CD4-positive, alpha-beta T cell treated with Interleukin-10 for 1 hour (primary cell): ENCODE measurements at places on chromosomes 6 and 20.

GRCh38 chr6:167102318-167102717, 20.6 kb upstream of the CCR6 start:
- no peak for DNase-seq

GRCh38 chr6:56579155-56579851, 63.4 kb downstream of the DST start:
- DNase-seq: no peak

- no peak for DNase-seq
Observed at GRCh38 chr6:18585032-18585573, 198.0 kb downstream of the RNF144B start.

- DNase-seq: peak; percentile 46
Observed at GRCh38 chr20:62642666-62643520, 590 bp downstream of the SLCO4A1 start.

GRCh38 chr6:120994573-120994967, 339.7 kb downstream of the TBC1D32 start:
- DNase-seq: no peak

- DNase-seq: no peak
Observed at GRCh38 chr6:94510877-94511276, 1066.5 kb upstream of the MANEA start.

DNA sequence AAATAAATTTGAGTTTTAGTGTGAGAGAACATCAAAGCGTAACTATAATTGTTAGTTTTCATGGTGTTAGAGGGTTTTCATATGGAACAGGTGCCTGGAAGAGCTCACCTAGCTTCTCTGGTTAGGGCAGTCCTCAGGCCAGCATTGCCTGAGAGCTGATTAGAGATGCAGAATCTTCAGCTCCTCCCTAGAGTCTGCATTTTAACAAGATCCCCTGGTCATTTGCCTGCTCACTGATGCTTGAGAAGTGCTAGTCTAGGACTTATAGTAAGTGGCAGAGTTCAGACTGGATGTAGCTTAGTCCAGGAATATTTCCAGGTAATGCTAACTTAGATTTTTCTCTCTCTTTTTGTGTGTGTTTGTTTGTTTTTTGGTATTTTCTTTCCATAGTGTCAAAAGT, 21.7 kb upstream of the SMIM26 start:
- no peak for DNase-seq

GRCh38 chr6:43468240-43468639, 9.1 kb upstream of the TJAP1 start:
- no peak for DNase-seq

DNA sequence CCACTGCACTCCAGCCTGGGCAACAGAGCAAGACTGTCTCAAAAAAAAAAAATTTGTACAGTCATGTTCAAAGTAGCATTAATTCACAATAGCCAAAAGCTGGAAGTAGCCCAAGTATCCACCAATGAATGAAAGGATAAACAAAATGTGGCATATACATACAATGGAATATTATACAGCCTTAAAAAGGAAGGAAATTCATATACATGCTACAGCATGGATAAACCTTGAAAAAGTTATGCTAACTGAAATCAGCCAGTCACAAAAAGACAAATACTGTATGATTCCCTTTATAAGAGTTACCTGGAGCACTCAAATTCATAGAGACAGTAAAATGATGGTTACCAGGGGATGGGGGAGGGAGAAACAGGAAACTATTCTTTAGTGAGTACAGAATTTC, 15.7 kb downstream of the EEF1A1 start:
- no peak for DNase-seq

GRCh38 chr20:19376451-19377229, 164.2 kb downstream of the SLC24A3 start:
- no peak for DNase-seq

DNA sequence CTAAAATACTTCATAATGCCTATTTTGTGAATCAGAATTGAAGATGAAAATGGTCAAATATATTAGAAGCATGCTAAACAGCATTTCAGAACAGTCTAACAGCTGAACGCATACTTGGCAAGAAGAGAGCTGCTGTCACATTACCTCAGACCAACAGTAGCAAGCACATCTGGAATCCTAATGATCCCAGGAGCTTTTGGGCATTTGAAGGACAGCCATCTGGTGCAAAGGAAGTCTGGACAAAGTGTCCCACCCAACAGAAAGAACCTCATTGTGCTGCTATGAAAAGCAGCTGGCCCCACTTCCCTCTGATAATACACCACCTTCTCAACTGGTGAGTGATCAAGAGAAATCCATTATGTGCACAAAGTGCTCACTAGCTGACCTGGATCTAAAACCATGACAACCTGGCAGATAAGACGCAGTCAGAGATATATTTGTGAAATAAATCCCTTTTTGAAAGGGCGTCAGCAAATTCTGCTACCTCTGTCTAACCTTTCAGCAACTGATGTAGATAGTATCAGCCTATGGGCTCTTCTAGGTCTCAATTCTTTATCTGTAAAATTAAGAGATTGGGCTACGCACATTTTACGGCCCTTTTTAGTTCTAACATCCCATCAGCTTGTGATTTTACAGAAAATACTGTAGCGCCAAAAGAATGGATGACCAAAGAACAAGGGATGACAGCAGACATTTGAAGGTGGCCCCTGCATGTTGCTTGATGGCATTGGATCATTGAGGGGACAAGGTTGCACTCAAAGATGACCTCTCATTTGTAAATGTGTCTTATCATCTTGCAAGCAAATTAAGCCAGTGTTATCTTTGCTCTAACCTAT, 78.7 kb downstream of the SGK1 start:
- DNase-seq: no peak

GRCh38 chr20:15642676-15643075, 930.6 kb downstream of the KIF16B start:
- no peak for DNase-seq

DNA sequence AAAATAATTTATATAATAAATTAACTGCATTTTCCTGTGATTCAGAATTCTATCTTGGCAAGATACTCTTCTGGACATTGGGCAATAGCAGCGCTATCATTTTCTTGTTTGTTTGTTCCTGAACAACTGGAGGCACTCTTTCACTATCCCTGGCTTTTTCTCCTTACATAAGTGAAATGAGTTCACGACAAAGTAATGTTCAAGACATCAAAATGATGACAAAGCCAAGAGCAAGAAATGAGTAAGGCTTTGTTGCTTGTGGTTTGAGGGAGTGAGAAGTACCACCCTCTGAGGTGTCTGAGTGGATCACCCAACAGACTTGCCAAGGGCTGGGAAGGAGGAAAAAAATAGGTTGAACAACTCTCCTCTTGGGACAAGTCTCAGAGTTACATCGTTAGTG, 466.6 kb upstream of the JAG1 start:
- DNase-seq: no peak

- no peak for DNase-seq
Observed at GRCh38 chr6:64013011-64013410, 377.4 kb downstream of the PHF3 start.

DNA sequence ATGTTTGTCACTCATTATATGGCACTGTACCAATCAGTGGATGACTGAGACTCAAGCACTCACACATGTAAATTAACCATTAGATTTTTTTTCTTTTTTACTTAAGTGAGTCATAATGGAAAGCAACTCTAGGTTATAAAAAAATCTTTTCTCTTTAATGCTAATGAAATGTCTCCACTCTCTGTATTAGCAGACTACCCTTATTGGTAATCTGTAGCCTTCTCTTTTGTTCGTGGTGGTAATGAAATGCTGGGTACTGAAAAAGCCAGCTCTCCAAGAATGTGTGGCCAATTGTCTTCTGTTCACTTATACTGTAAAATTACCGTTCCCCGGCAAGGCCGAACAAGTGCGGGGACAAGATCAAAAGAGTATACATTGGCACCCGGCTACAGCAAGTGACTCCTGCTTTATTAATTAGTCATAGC, 69.0 kb downstream of the AFG1L start:
- no peak for DNase-seq

GRCh38 chr6:149895833-149896271, 2.1 kb downstream of the RAET1E start:
- DNase-seq: peak; percentile 32

- no peak for DNase-seq
Observed at GRCh38 chr6:15227827-15228318, 18.0 kb upstream of the JARID2 start.

DNA sequence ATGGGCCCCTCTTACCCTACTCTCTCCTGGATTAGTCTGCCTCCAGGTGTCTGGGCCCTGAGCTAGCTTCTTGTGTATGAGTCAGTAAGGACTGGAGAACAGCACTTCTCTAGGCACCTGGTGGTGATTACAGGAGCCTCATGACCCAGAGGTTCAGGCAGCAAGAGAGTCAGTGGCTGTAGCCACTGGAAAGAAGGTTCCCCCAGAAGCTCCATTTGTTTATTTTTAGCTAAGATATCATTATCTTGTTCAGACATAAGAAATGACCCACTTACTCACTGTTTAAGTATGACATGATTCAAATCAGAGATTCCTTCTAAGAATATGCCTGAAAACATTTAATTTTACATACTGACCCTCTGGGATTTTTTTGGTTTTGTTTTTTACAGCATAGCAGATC, 23.6 kb upstream of the SLC4A11 start:
- DNase-seq: no peak

- DNase-seq: no peak
Observed at GRCh38 chr6:150055131-150055530, 13.8 kb downstream of the ULBP3 start.

DNA sequence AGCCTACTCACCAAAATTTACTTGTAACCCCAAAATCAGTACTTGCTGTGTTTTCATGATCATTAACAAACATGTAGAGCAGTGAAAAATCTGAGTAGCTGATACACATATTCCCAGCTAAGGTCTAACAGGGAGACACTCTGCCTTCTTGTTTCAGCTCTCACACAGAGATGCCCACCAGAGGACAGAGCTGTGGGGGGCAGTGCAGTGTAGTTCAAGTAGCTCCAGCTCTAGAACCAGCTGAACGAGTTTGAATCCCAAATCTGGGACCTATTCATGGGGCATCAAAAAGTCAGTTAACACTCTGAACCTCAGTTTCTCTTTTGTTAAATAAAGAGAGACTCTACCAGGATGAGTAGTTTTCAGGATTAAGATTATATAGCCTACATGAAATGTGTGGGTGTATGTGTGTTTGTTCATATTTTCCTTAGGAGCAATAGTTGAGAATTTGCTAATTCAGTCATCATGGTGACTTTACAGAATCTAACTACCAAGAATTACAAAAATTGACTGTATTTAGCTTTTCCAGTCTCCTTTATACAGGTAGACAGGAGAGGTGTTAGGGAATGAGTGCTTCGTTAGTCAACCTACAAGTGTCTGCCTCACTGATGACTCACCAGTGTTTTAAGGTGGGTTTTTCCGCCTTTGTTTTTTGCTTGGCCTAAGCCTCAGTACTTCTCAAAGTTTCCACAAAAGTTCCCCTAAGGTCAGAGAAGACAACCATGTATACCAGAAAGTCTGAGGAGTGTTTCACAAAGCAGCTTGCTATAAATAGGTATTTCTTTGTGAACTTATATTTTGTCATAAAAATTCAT, 164.0 kb upstream of the RUNX2 start:
- DNase-seq: no peak

GRCh38 chr20:2385496-2385895, 4.8 kb downstream of the TGM6 start:
- no peak for DNase-seq

GRCh38 chr6:90028066-90028778, 134.0 kb downstream of the GJA10 start:
- no peak for DNase-seq

DNA sequence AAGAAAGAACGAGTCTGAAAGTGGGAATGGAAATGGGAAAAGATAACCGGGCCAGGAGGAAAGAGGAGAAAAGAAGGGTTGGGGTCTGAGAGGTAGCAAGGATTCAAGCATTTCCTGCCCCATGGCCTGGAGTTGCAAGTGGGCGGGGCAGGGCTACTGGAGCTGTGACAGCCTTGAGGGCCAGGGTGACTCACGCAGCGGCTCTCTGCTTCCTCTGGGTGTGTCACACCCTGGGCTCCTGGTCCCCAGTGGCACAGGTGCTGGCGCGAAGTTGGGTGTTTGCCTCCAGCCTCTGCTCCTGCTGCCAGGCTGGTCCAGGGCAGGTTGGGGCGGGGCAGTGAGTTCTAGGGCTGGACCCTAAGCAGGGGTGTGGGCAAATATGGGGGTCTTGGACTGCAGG, 3.3 kb upstream of the ULBP3 start:
- peak; percentile 26 for DNase-seq

GRCh38 chr6:42967228-42967627, 6.7 kb downstream of the GNMT start:
- no peak for DNase-seq

GRCh38 chr6:80519811-80520594, 413.5 kb downstream of the BCKDHB start:
- no peak for DNase-seq

GRCh38 chr20:32872266-32872665, 13.5 kb downstream of the EFCAB8 start:
- no peak for DNase-seq

DNA sequence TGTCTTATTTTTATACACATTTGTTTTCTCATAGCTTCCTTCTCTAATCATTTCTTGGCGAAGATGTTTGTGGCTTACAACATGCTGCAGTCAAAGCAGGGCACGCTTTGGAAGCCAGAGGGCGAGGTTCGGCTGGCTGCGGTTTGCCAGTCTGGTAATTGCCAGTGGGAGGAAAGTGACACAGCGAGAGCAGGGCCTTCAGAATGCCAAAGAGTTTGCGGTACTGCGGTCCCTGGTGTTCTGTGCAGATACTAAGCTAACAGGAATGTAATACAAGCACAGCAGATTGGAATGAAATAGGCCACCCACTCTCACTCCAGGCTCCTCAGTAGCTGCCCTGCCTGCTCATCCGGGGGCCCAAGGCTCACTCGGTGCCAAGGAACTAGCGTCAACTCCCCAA, 58.7 kb upstream of the TGM3 start:
- no peak for DNase-seq

- no peak for DNase-seq
Observed at GRCh38 chr20:52959125-52959524, 13.0 kb upstream of the TSHZ2 start.

DNA sequence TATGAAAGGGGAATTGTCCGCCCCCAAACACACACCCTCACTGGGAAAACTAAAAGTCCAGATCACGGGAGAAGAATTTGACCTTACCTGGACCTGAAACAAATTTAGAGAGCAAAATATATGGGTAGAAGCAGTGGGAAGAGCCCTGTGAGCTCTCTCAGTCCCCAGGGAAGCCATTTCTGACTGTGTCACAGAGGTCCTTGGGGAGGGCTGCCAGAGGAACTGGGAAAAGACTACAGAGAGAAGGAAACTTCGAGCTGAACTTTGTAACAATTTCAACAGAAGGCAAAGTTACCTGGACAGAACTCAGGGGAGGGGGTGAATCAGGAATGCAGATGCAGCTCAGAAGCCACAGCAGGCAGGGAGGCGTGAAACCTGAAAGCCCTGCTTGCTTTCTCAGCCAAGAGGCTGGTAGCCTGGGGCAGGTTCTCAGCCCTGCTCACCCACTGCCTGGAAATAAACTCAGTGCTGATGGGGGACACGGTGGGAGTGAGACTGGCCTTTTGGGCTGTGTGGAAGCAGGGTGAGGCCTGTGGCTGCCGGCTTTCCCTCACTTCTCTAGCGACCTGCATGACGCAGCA, 163.8 kb downstream of the TMEM200A start:
- DNase-seq: no peak

GRCh38 chr6:43715056-43715788, 27.6 kb upstream of the MRPS18A start:
- no peak for DNase-seq
